ENCODE measurements at places on chromosomes 1 and 21.

DNA sequence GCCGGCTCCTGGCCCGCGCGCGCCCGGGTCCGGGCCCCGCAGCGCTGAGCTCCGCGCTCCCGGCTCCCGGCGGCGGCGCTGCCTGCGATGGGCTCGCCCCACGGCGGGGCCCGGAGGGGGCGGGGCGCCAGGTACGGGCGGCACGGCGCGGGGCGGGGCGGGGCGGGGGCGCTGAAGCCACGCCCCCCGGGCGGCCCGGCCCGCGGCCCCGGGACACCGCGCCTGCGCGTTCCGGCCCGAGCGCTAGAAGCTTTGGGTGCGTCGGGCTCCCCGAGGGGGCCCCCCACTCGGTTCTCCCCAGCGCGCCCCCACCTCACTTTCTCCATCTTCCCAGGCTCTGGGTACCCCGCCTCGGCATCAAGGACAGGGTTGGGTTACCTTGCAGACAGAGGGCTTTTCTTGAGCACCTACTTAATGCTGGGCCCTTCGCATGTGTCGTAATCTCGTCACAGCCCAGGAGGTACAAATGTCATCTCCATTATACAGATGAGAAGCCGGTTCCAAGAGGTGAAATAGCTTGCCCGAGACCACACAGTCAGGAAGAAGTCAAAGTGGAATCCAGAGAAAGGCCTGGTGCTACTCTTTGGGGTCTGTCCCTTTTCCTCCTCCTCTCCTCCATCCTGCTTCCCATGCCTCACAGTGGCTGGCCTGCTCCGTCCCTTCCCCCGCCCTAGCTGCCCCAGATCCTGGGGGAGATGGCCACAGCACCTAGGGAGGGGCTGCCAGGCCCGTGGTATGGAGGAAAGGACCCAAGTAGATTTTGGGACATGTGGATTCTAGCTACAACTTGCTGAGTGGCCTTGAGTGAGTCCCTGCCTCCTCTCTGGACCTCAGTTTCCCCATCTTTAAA, 46.5 kb downstream of the RAP1GAP start:
- no peak for DNase-seq

DNA sequence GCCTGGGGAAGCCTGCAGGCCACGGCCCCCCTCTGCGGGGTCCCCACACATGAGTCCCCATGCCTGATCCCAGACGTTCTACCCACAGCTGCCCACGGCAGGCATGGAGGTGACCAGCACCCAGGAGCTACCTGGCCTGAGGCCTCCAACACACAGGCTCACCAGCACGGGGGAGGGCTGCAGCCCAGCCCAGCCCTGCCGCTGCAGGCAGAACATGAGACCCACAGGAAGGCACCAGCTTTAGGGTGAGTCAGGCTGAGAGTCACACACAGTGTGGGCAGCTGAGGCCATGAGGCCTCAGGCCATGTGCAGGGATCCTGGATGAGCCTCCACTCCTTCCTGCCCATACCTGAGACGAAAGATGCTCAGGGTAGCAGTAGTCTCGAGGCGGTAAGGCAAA, 121.1 kb downstream of the PSMG1 start:
- no peak for DNase-seq

DNA sequence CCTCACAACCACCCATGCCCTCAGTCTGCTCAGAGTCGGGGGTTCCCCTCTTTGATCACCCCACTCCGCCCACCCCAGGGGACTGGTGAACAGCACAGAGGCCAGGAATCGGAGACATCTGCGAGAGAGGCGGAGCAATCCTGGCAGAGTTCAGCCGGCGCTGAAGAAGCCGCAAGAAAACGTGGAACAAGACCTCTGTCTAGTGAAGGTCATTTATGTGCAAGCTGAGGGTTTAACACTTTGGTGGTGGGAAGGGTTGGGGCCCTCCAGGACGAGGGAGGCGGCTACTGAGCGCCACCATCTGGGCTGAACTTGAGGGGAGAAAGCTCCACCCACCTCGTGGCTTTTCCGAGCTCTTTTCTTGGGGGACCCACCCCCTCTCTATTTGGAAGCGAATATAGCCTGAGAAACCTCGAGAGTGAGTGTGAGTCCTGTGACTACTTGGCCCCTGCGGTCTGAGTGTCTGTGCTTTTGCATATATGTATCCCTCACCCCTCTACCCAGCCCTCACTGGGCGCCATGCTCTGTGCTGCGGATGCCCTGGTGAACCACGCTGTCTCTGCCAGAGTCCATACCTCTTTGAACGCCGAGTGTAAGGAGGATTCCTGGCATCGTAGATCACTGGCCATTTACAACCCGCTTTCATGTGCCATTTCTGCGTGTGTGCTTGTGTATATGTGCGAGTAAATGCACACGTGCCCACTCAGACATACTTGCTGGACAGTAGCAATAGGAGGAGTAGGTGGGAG, 1.2 kb upstream of the EPHA10 start:
- peak; percentile 48 for DNase-seq

DNA sequence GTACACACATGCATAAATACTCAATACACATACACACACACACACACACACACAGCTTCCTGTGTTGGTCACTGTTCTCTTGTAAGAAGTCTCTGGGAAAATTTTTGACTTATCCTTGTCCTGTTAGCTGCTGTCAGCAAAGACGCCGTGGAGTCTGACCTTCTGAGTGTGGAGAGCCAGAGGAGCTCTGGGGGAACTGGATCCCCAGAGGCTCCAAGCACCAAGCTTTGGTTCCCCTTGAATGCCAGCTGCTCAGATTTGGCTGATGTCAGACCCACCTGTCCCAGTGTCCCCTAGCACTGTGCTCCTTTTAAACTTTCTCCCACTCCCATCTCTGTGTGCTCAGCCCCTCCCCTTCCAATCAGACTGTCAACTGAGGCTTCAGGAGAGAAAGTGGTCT, 319.1 kb downstream of the CAMTA1 start:
- no peak for DNase-seq

DNA sequence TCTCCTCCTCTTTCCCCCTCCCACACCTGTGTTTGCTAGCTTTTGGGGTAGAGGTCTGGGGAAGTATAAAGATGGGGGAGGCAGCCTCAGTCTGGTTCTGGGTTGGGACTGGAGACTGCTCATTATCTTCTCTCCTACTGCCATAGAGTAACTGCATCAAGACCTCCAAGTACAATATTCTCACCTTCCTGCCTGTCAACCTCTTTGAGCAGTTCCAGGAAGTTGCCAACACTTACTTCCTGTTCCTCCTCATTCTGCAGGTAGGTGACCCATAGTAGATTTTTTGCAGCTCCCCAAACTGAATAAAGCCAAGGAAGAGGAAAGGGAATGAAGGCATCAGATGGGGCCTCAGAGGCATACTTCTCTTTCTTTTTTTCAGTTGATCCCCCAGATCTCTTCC, 5.3 kb downstream of the ATP8B2 start:
- no peak for DNase-seq

- DNase-seq = peak; percentile 60
These were observed 277.0 kb upstream of the BRINP3 start for GRCh38 chr1:190754666-190755065.

DNA sequence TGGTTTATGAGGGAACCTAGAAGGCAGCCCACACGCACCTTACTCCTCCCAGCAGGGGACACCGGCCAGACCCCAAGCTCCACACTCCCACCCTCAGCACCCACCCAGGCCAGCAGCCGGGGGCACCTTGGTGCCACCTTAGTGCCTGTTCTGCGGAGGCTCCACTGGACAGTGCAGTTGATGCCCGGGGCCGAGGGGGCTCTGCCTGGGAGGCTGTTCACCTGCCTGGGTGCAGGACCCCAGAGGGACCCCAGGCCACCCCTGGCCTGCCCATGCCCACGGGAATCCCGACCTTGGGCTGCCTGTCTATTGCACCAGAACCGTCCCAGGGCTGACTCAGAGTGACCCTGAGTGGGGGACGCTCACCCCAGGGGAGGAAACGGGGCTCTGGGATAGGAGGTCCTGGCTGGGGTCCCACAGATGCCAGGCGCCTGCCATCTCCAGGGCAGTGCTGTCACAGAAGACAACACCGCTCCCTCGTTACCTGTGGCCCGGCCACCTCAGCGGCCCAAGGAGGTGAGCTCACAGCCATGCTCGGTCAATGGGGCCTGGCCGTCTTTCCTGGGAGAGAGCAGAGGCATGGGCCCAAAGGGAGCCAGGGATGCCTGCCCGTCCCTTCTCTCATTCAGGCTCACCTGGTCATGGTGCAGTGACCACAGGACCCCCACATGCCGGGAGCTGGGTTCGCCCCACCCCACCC, 696 bp downstream of the SCNN1D start:
- no peak for DNase-seq

All from NCI-H69 (cell line).